Left kidney (tissue), 8 donors: ENCODE measurements at places on chromosomes 5 and 9. TPM values are rescaled to one million over a fixed set of nuclear protein-coding genes. Genes with fewer than 3 reads are reported as not detected.
A peak's percentile ranks its signal among the peaks of the same experiment; 100 is the strongest.

DNA sequence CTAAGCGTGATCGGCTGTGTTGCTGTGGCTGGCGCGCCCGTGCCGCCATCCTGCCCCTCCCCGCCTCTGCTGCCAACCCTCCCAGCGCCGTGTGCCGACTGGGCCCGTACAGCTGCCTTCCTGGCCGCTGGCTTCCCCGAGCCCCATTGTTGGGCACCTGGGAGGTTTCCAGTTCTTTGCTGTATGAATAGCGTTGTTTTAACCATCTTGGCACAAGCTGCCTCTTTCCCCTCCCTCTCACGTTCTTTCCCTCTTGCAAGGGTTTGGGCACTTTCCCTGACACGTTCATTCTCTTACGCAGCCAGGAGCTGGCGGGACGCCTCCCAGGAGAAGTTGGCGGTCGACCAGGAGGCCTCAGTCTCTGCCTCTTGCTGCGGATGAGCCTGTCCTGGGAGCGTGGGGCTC lies 43.1 kb upstream of the RXRA start:
- no peak for DNase-seq

ZCCHC7 gene
- 27.4 TPM for polyA plus RNA-seq

DNA sequence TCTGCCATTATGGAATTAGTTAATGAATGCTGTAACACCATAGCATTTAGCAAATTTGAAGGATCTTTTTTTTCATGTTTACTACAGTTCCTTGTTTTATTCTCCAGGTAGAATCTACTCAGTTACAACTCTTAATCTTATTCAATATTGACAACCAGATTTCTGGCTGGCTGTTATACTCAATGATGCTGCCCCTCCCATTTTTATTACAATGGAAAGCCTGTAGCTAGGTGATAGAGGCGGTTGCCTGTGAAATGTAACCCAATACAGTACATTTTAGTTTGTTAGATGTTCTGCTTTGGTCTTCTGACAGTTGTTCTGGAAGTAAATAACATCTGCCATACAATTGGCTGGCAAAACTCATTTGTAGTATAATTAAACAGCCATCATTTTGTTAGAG lies 294.2 kb downstream of the DMRTA1 start:
- DNase-seq = no peak

- DNase-seq = no peak
These were observed 3.3 kb downstream of the RNF183 start for GRCh38 chr9:113299800-113300292.

PDCD1LG2 gene
- 0.13 TPM for polyA plus RNA-seq

DNA sequence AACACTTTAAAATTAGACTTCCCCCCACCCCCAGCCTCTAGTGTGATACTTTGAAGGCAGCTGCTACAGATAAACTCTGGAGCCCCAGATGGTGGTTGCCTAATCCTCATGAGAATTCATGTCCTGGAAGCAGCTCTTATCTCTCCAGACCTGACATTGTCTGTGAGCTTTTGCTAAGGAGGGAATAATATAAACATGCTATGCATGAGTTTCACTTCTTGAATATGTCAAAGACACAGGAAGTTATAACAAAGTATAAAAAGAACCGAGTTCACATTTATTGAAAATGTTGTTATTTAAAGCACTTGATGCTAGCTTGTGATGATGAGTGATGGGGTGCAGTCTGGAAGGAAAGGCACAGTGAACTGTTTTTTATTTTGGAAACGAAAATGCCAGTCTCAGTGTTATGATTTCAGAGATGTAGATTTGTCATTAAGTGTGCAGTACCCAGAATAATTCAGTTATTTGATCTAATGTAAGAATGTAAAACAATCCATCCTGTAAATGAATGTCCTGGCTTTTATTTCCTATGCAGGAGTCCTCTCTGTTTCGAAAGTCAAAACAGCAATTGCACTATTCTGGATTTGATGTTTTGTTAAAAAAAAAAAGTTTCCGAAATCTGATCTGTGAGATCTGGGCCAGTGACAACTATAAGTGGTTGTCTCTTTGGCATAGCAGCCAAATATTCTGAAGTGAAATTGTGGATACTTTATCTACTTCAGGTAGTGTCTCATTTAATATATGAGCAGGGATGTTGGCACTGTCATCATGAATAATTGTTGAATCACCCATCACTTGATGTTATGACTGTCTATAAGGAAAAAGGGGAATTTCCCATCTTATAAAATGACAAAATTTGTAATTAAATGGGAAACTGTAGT lies 77.0 kb downstream of the ZCCHC7 start:
- DNase-seq = no peak

DNA sequence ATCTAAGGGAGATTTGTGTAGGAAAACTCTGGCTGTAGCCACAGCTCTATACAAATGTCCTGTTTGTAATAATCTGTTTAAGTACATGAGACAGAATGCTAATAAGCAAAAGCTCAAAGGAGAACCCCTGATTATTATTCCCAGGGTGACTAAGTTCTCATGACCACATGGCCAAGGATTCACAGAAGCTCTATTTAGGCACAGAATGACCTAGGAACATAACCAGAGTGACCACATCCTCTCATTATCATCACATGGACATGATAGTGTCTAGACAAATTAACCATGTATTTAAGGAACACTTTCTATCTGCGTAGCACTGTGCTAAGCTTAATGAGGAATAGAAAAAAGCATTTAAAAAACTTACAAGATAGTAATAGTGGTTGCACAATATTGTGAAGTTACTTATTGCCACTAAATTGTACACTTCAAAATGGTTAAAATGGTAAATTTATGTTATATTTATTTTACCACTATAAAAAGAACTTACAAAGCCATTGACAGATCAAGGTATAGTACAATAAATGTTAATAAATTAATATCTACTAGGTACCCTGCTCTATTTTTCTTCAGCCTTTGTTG lies 56.3 kb downstream of the STX17 start:
- no peak for DNase-seq

CLTA gene
- polyA plus RNA-seq = 257 TPM

DNA sequence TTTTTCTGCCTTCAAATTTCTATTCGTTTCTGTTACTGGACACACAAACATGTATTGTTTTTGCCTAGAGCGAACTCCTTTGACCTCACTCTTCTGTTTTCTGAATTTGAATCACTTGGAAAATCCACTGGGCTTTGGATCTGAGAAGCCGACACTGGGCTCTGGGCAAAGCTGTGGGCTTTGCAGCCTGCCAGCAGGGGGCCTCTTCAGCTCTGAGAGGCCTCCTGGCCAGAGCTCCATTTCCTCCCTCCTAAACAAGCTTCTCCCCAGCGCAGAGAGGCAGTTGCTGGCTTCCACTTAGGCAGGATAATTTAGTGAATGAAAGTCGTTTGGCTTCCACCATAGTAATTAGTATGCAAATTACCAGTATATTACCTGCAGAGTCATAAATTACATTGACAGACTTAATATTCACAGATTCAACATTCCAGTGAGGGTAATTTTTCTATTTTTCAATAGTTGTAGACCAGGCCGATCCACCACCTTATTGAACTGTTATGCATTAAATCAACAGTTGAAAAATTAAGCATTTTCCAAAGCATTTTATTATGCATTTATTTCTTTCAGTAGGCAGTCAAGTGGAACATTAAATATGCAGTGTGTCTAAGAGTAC lies 104.0 kb upstream of the ZNF366 start:
- DNase-seq = peak; percentile 52

DNA sequence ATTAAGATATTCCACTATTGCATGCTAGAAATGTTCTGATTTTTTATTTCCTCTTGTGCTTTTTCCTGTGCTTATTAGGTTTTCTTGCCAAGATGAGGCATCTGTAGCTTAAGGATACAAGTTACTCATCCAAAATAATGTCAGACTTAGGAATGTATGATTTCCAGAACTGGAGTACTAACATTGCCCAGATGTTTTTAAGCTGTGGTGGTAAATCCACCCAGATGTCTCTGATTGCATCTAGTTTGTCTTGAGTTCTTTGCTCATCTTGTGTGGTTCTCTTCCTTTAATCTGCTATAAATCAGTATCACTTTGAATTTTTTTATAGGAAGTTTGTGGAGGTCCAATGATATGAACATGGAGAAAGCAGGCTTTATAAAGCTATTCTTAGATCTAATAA lies 337.5 kb upstream of the ZNF608 start:
- no peak for DNase-seq

DNA sequence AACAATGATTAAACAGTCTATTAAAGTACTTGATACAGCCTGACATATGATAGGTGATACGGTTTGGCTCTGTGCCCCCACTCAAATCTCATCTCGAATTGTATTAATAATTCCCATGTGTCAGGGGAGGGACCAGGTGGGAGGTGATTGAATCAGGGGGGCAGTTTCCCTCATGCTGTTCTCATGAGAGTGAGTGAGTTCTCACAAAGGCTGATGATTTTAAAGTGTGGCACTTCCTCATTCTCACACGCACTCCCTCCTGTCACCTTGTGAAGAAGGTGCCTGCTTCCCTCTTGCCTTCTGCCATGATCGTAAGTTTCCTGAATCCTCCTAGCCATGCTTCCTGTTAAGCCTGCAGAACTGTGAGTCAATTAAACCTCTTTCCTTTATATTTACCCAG lies 40.1 kb upstream of the TARS1 start:
- no peak for DNase-seq

DNA sequence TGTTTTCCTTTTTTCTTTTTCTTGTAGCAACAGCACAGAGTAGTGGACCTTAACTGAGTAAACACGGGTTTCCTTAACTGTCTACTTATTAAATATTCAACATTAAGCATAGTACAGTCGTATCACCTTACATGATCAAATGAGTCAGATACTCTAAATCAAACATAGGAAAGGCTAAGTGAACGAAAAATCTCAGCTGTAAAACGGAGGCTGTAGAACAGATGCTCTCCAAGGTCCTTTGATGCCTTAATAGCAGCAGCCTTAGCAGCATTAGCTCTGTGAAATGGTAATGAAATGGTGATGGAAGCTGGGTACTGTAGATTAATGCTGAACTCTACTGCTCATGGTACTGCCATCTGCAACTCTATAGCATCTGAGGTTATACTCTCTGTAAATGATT lies 1433.3 kb upstream of the C9orf72 start:
- DNase-seq = no peak

- DNase-seq = no peak
These were observed 88.9 kb downstream of the ADRB2 start for GRCh38 chr5:148915224-148915817.

DNA sequence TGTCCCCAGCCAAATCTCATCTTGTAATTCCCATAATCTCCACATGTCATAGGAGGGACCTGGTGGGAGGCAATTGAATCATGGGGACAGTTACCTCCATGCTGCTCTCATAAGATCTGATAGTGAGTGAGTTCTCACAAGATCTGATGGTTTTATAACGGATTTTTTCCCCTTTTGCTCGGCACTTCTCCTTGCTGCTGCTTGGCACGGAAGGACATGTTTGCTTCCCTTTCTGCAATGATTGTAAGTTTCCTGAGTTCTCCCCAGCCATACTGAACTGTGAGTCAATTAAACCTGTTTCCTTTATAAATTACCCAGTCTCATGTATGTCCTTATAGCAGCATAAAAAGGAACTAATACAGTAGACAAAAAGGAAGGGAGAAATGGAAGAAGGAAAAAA lies 76.7 kb upstream of the CCNG1 start:
- no peak for DNase-seq

DNA sequence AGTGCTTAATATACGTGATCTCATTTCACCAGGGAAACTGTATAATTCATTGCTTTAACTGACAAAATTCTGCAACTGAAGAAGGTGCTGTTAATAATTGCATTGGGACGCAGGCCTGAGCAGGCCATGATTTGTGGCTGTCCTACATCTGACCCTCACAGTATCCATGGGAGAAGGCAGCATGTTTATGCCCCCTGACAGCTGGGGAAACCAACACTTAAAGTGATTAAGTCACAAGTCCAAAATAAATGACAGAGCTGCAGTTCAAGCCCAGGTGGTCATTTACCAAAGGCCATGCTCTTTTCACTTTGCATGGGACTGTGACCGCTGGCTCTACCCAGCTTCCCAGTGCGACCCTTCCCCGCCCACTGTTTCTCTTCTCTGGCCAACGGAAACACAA lies 30.5 kb upstream of the KCNMB1 start:
- DNase-seq = peak; percentile 55

DNA sequence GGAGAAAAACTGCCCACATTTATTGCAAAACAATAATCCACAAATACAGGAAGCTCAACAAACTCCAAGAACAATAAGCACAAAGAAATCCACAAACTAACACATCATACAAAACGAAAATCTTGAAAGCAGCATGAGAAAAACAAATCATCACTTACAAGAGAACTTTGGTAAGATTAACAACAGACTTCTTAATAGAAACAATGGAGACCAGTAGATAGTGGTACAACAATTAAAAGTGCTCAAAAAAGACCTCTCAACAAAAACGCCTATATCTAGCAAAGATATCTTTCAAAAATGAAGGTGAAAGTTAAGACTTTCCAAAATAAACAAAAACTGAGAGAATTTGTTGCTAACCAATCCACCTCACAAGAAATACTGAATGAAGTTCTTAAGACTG lies 38.4 kb downstream of the CDKL3 start:
- no peak for DNase-seq

ANKRD18A gene
- polyA plus RNA-seq = 5.3 TPM

SLC34A1 gene
- polyA plus RNA-seq = 200 TPM

- DNase-seq = no peak
These were observed 13.3 kb downstream of the CDC26 start for GRCh38 chr9:113261917-113262671.

- DNase-seq = no peak
These were observed 10.6 kb upstream of the ANGPTL2 start for GRCh38 chr9:127132921-127133647.

DNA sequence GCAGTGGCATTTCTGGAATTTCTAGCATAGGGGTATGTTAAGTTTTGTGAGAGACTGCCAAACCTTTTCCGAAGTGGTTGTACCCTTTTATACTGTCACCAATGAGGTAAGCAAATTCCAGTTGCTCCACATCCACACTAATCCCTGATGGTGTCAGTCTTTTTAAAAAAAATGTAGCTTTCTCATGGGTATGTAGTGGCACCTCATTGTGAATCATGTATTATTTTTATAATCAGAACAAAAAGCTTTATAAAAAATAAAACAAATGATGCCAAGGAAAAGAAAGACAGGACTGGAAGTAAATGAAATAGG lies 93.4 kb upstream of the CLINT1 start:
- DNase-seq = no peak
